Astrocyte (in vitro differentiated cells and primary cell): ENCODE measurements at places on chromosomes 5 and 9.

- no peak for DNase-seq
Observed at GRCh38 chr5:50445296-50445949, 4.3 kb upstream of the EMB start.

DNA sequence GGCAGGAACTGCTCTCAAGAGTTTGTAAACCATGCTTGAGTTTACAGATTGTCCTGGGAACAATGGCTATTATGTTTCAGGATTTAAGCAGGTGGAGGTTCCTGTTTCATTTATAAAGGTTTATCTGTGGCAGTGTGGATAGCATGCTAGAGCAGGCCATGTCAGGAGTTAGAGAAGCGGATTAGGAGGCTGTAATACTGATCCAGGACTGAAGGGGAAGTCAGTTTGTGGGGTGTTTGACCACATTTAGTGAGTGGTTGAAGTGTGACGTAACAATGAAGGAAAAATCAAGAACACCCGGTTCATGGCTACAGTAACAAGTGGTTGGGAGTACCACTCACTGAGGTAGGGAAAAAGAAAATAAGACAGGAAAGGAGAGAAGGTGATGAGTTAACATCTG lies 299.0 kb downstream of the TLR4 start:
- DNase-seq = no peak

GRCh38 chr5:154190595-154191304 lies at the start of gene GALNT10:
Gene GALNT10, plus strand, starts transcription at chr5:154190733. Its CDS starts 134 bp downstream, at chr5:154190867.
- DNase-seq = no peak

- DNase-seq = no peak
Observed at GRCh38 chr9:1443450-1443849, 393.3 kb downstream of the DMRT2 start.

DNA sequence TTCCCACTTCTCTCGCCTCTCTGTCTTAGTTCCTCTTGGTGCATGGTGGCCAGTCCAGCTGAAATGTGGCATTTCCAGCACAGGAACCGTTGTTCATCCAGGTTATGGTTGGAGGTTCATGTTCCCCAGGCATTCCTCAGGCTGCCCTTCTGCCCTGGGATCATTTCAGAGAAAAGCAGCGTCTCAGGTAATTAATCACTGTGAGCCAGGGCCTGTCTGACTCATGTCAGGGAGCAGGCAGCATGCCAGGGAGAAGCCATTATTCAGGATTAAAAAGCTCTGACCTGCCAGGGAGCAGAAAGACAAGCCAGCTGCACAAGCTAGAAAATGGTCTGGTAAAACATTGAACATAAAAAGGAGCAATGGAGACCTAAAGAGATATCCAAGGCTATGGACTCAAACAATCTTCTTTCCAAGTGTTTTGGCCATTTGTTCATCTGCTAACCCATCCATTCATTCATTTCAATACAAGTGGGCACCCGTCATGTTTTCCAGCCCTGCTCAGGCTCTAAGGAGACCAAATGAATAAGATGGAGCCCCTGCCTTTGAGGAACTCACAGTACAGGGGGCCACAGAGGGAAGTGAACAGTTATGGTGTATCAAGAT lies 241.4 kb downstream of the DRD1 start:
- peak; percentile 79 for DNase-seq

- no peak for DNase-seq
Observed at GRCh38 chr9:96574931-96575351, 44.7 kb downstream of the CDC14B start.

GRCh38 chr9:88258024-88258423 lies 119.7 kb upstream of the SPATA31C2 start:
- peak; percentile 81 for DNase-seq
